ENCODE measurements at places on chromosomes 12 and 14.

DNA sequence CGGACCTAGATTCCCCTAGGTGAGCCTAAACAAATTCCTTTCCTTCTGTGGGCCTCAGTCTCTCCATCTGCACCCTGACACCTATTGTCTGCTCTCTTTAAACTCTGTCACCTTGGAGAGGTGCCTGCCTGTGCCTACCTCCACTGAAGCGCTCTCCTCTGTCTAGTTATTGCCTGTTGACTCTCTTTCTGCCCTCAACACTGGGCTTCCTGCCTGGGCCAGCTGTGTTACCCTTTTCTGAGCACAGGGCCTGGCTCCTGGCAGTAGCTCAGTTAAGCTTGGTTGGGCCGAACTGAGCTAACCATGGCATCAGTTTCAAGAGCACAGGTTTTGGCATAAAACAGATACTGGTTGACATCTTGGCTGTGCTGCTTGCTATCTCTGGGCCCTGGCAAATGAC lies 43.5 kb downstream of the PRMT8 start:
- DNase-seq: no peak

GRCh38 chr12:31818623-31819268 lies 89.9 kb upstream of the AMN1 start:
- DNase-seq: no peak

DNA sequence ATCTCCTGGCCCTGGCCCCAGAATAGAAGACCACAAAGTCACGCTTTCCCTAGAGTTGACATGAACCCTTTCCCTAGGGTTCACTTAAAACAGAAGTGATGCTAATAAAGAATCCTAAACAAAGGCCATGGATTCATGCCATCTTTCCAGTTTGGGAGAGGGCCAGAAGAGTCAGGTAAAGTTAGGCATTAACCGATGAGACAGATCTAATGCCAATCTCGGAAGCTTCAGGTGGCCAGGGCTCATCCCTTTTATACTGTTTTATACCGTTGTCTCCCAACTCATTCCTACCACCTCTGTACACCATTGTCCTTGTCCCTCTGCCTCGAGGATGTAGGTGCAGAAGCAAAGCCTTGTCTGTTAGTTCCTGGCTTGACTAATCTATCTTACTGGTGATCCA lies 22.8 kb upstream of the ACTR10 start:
- DNase-seq: no peak

- no peak for DNase-seq
Observed at GRCh38 chr12:47722136-47722834, 3.0 kb downstream of the ENDOU start.

Measured in anterior cingulate cortex (tissue), 58 donors.